ENCODE measurements at places on chromosomes 13 and 19.

- no peak for DNase-seq
Observed at GRCh38 chr19:16614941-16615340, 13.1 kb downstream of the MED26 start.

DNA sequence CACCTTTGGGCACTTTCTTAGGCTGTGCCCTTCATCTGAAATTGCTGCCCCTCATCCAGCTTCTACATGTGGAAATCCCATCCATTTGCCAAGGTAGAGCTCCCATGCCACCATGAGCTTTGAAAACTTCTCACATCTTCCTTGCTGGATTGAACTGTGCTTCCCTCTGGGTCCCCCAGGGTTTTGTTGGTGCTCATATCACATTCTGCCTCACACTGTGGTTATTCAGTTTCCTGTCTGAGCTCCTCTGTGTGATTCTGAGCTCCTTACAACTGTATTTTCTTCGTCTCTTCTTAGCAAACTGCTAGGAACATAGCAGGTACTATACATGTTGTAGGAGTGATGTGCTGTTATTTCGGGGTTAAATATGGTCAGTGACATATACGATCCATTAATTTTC, 74.9 kb upstream of the KL start:
- no peak for DNase-seq

- no peak for DNase-seq
Observed at GRCh38 chr13:109131698-109132257, 502.4 kb downstream of the MYO16 start.

- no peak for DNase-seq
Observed at GRCh38 chr19:47603706-47604565, 5.0 kb upstream of the BICRA start.

DNA sequence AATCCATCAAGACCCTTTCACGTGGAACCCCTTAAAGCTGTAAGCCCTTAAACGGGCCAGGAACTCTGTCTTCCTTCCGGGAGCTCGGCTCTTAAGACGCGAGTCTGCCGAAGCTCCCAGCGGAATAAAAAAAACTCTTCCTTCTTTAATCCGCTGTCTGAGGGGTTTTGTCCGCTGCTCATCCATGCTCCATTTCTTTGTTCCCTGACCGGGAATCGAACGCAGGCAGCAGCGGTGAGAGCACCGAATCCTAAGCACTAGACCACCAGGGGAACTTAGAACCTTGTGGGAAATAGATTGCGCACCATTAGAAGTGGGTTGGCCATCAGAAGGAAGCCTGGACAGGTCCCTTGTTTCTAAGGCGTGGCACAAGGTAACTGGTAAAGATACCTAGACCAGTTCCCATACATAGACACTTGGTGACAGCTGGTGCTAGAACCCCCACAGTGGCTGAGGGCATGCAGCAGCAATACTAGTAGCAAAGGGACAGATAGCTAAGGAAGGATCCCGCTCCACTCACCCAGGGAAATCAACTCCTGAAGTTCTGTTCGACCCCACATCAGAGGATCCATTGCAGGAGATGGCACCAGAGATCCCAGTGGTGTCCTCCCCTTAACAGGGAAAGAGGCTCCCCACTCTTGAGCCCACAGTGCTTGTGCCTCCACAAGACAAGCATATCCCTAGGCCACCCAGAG, 1.5 kb upstream of the RGCC start:
- no peak for DNase-seq

GRCh38 chr13:84925443-84925842, 873.8 kb downstream of the SLITRK6 start:
- DNase-seq, result peak; percentile 19

- no peak for DNase-seq
Observed at GRCh38 chr13:39302820-39303219, 264.6 kb downstream of the NHLRC3 start.

DNA sequence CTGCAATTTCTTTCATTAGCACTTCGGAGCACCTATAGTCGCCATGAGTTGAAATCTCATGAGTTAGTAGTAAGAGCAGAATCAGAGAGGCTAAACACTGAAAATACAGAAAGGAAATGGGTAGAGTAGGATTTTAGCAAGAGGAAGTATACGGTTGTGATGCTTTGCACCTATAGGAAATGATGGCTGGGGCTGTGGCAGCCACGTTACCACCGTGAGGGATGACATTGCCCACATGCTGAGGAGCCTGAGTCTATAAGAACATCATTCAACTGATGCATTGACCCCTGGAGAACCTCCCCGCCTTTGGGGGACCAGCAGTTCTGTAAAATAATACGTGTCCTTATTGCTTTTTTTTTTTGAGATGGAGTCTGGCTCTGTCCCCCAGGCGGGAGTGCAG, 20.4 kb downstream of the FAM187B start:
- no peak for DNase-seq

DNA sequence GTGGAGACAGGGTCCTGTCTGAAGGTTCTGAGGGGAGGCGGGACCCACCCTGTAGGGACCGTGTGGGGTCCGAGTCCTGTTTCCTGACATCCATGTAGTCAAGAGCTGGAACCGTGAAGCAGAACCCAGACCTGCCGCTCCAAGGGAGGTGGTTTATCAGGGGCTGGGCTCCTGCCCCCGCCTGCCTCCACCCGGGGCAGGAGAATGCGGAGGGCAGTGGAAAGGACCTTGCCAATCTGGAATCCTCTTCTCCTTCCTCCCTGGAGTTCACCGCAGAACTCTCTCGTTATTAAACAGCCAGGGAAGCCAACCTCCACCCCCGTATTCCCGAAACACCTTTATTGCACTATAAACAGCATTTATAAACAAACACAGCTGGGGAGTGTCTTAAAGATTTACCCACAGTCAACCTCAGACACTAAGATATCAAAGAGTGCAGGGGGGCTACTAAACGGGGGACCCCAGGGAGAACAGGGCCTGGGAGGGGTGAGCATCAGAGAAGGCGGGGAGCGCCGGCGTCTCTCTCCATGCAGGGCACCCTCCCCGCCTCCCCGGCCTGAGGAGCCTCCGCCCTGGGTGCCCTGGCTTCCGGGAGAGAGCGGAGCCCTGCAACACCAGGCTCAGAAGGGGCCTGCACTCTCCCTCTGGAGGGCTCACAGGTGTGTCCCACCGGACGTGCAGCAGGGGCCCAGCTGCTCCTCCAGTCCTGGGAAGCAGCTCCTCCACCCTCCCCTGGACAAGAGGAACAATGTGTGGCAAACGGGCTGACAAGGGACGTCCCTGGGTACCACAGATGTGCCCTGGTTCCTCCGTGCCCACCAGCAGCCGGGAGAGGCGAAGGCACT, 3.6 kb downstream of the C2CD4C start:
- no peak for DNase-seq

GRCh38 chr13:85557691-85558467, 241.3 kb downstream of the SLITRK6 start:
- DNase-seq, result no peak

DNA sequence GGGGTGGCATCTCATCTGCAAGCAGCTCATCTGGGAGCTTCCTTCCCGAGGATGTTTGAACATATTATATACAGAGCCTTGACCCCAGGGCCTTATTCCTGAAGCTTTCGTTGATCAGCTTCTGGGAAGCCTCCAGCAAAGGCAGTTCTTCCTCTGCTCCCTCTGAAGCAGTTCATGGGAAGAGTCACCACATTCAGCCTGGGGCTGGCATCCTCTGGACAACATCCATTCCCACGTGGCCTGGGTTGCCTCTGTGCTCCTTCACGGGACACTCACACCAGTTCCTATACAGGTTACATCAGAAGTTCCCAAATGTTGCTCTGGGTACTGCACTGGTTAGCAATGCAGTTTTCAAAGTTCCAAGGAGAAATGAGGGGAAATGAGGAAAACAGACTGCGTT, 29.6 kb downstream of the COL4A2 start:
- no peak for DNase-seq

DNA sequence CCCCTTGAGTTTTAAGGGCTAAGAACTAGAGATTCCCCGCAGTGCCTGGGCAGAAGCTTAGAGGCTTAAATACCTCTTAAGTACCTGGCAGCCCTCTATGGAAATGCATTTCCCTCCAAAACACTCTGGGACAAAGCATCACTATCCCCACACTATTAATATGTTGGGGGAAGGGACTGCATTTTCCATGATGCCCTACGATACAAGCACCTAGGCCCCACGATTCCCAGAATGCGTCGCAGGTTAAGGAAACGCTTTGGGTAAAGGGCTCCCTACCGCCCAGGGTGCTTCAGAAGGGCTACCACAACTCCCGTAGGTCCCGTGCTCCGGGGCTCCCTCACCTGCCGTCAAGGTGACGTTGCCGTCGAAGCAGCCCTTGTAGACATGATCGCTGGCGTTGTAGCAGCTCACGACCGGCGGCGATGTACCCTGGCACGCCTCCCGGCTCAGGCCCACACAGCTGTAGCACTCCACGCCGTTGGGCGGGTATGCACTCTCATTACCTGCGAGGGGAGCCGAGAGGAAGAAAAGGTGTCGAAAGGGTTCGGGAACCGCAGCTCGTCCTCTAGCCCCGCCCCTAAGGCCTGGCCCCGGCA, 2.5 kb downstream of the LYPD3 start:
- no peak for DNase-seq

DNA sequence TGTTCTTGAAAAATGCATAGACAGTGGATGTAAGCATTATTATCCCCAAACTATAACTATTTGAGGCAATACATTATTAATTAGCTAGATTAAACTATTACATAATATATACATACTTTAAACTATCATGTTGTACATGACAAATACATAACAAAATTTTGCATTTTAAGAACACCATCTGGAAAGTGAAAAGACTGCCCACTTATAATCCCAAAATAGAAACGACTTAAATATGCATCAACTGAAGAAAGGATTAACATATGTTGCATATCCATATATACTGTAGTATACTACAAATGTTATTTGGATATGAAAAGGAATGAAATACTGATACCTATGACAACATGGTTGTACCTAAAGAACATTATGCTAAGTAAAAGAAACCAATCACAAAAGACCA, 700.8 kb upstream of the SPRY2 start:
- no peak for DNase-seq

- no peak for DNase-seq
Observed at GRCh38 chr13:99370481-99371275, 63.5 kb upstream of the GPR183 start.

DNA sequence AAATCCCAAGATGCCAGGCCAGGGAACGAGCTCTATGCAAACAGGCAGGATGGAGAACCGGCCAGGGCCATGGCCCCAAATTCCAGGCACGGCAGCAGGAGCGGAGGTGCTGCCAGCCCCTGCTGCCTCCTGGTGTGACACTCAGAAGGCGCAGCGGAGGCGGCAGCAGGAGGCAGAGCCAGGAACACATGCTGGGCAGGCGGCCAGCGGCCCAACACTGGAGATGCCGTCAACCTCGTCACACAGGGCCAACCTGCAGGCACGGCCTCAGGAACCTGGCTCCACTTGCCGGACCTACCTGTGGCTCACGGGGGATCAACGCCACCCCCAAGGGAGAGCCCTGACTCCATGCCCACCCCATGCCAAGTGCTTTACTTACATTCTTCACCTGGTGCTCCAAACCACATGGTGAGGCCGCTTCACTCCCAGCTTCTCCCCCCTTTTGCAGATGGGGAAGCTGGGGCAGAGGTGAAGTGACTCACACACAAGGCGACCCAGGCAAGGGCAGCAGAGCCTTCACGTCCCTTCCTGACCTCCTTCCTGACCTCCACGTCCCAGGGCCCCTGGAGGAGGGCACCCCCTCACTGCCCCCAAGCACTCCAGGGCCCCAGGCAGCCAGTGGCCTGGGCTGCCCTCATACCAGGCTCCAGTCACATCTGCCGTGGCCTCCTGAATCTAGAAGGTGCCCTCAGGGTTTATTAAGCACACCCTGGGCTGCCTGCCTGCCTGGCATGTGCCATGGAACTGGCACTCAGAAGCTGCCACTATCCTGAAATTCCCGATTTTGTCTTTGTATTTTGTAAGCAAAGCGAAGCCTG, 43.5 kb downstream of the GGACT start:
- DNase-seq, result no peak

- DNase-seq, result no peak
Observed at GRCh38 chr13:106522898-106523525, 12.4 kb downstream of the EFNB2 start.

DNA sequence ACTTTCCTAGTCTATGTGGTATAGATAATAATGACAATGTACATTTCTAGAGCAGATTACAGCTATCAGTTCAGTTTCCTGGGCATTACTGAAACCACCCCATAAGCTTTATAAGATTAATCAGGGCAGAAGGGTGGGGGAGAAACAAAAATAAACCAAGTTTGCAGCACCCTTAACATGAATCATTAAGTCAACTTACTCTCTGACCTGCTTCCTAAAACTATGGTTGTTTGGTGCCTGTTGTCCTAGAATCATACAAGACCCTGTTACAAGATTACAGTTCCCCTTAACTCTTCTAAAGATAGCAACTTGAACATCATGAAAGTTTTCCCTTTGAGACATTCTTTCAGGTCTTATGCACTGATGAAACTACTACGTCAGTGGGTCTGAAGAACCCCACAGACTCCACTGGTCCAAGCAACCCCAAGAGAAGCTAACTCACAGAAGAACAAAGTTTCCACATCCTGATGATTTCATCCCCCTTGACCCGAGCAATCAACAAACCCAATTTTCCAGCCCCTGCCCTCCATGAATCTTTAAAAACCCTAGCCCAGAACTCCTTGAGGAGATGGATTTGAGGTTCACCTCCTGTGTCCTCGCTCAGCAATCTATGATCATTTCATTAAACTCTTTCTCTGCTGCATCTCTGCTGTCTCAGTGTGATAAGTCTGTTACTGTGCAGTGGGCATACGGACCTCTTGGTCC, 336.5 kb downstream of the FOXO1 start:
- DNase-seq, result no peak

GRCh38 chr13:113417836-113418721, 35.2 kb downstream of the ADPRHL1 start:
- DNase-seq, result no peak

DNA sequence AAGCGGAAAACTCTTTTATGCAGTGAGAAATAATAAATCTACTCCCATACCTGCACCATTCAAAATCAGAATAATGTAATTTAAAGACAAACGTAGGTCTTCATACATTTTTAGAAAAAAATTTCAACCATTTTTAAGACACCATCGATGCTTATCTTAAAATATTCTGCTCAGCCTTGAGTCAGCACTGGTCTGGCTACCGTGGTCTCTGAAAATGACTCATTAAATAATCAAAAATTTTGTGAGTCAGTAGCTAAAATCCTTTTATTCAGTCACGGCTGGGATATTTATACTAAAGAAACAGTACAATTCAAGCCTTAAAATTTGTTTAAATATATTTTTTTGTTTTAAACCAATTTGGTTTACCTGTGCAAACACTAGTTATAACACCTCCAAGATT, 2862.8 kb upstream of the PCDH20 start:
- peak; percentile 5 for DNase-seq

Measured in H54 (cell line).